ENCODE measurements at places on chromosomes 12 and 14.

DNA sequence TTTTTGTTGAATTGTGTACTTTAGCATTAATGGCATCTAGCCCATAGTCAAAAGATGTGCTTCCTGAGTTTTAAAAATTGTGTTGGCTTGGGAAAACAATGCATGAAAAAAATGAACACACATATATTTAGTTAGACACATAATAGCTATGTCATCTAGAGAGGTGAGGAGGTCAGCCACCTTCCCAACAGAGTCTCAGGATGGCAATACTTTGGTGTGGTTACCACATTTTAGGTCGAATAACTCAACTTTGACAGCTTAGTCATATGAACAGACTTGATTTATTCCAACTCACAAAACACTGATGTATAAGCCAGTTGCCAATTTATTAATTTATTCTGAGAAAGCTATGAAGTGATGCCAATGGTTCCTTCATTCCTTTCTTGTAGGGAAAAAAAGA lies 114.0 kb downstream of the ETNK1 start:
- peak; percentile 5 for DNase-seq

DNA sequence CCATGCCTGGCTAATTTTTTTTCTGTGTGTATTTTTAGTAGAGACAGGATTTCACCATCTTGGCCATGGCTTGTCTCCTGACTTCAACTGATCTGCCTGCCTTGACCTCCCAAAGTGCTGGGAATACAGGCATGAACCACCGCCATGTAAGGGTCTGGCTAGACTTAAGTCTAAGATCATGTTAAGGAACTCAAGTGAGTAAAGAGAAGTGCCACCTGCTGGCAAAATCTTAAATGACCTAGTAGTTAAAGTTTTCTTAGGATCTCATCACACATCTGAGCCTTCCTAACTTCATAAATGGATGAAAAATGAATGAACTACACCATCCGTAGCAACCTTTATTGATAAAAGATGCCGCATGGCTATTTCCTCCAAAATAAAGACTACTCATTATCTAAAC lies 1.7 kb upstream of the C12orf56 start:
- DNase-seq, result peak; percentile 46

GRCh38 chr14:23159532-23159931 lies 23.9 kb downstream of the SLC7A8 start:
- no peak for DNase-seq

GRCh38 chr12:101941306-101942249 lies 64.2 kb downstream of the DRAM1 start:
- peak; percentile 83 for DNase-seq

DNA sequence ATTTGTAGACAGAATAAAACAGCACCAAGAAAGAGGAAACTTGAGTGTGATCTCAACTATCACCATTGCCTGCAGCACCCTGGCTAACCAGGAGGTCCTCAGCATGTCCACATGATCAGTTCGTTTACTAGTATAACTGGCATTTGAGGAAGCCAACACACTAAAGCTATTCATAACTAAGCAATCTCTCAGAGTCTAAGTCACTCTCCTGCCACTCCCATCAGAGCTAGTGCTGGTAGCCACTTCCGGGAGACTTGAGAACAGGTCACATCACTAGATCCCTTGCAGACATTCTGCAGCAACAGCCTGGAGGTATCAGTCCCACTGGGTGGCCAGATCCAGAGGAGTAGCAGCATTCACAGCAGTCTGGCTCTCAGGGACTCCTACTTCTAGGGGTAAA lies 352.9 kb upstream of the OR4E1 start:
- DNase-seq, result no peak

GRCh38 chr12:112121780-112122565 lies 3.4 kb upstream of the TRAFD1 start:
- no peak for DNase-seq

GRCh38 chr14:100012478-100013327 lies 52.5 kb upstream of the EVL start:
- DNase-seq, result no peak

DNA sequence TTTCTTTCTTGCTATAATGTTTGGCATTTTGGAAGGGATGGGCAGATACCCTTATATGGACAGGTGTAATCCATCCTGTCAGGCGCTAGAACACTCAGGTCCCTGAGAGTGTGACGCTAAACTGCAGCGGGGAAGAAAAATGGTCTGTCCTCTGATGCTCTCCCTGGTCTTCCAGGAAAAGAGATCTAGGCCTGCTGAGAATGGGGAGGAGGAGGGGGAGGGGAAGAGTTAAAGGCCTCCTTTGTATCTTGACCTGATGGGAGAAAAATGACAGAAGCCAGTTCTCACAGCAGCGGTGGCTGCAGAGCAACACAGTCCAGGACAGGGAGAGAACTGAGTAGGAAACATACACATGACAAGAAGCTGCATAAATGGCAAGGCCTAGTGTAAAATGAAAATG lies 61.1 kb downstream of the RPS6KA5 start:
- DNase-seq, result no peak

DNA sequence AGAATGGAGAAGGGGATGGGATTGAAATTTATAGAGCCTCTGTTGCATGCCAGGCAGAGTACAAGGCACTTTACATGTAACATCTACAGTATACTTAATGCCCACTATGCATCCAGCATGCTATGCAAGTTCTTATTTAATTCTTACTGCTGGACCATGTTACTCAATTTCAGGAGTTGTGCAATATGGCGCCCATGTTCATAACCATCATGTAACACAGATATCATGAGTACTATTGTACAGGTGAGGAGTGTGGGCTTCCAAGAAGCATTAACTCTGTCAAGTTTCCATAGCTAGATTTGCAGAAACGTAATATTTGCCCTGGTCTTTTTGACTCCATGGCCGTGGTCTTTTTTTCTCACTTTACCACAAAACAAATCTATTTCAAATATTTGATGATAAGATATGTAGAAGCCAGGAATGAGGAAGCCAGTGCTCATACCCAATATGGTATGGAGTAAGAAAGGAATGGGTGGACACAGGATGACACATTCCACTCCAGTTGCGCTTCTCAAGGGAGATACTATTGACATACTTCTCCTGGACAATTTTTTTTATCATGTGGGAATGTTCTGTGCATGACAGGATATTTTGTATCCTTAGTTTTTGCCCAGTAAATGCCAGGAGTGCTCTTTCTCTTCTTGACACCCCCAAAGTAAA lies 191.8 kb downstream of the C12orf75 start:
- no peak for DNase-seq

DNA sequence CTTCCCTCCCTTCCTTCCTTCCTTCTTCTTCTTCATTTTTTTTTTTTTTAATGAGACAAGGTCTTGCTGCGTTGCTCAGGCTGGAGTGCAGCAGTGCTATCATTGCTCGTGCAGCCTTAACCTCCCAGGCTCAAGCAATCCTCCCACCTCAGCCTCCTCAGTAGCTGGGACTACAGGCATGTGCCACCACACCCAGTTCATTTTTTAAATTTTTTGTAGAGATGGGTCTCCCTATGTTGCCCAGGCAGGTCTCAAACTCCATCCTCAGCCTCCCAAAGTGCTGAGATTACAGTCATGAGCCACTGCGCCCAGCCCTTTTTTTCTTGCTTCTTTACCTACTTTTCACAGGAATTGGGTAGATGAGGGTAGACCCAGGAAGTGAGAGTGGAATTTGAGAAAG lies 1.6 kb downstream of the OR10AD1 start:
- no peak for DNase-seq

- no peak for DNase-seq
Observed at GRCh38 chr12:50261654-50262053, 21.7 kb downstream of the LIMA1 start.

DNA sequence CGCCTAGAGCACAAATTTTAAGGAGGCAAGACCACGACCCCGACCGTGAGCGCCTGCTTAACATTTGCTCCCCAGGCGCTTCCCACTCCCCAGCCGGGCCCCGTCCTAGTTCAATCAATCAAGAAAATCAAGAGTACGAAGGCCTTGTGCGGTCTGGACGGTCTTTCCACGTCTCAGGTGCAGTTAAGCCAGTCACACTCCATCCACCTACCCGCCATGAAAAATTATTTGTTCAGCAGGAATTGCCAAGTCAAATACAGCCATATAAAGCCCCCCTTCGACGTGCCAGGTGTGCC lies 603 bp upstream of the LRR1 start:
- DNase-seq, result no peak

GRCh38 chr14:56180754-56181542 lies 62.7 kb downstream of the PELI2 start:
- no peak for DNase-seq

DNA sequence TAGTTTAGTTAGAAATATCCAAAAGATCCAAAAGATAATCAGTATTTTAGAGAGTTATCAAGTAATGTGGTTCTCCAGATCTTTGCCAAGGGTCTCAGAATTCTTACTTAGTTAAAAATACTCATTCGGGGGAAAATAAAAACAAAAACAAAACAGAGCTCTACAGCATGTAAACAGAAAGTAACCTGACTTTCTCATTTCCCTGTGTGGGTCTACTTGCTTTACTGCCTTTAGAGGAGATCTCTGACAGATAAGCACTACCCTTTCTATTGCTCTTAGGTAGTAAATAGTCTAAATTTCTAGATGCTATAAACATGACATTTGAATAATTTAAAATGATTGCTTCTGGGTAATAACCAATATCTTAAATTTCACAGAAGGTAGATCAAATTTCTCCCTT lies 371.8 kb downstream of the RPL10L start:
- no peak for DNase-seq

- no peak for DNase-seq
Observed at GRCh38 chr12:96698965-96699364, 208.1 kb upstream of the NEDD1 start.

DNA sequence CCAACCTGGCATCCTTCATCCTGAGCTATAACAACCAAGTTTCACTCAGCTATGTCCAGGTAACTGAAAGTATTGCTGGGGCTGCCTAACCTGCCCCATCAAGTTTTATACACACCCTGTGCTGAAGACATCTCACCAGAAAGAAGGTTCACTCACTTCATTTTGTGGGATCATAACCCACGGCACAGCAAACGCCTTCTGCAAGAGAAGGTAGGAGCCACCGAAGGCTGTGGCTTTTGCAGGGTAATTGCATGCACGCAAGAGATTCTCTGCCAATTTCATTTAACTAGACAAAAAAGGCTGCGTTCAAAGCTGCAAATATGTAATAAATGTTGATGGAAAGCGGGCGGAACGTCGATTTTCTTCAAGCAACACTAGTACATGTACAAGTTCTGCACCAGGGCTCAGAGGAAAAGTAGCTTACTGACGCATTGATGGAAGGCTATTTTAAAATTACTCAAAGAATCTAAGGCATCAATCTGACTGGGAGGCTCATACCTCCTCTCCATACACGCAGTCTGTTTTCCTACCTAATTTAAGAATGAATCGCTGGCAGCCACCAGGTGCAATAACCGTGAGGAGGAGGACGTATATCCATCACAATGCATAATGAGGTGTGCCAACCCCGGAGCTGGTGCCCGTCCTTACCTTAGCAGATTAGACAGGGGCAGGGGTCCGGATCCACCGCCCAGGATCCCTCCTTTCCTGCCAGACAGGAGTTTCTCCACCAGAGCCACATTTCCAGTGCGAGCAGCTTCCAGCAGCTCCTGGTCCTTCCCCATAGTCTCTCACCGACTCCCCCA lies 1.1 kb downstream of the ANKS1B start:
- DNase-seq, result no peak

DNA sequence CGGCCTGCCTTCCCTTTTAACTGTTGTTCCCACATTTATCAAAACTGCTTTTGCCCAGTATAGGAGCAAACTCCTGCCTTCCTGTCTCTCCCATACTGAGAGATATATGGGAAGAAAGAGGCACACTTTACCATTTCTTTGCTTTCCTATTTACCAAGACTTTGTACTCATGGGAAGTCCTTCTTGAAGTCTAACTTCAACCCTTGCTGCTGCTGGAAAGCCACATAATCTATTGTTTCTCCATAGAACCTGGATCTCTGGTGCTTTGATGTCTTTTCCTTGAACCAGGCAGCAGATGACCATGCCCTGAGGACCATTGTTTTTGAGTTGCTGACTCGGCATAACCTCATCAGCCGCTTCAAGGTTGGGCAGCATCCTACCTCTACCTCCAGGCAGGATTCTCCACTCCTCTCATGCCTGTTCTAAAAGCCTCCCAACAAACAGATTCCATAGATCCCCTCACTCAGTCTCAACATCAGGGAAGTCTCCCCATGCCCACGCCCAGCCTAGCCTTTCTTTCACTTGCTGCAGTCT lies 18.4 kb downstream of the PPP1R1A start:
- DNase-seq, result no peak

- no peak for DNase-seq
Observed at GRCh38 chr14:94925416-94926173, 155.7 kb upstream of the GSC start.

- no peak for DNase-seq
Observed at GRCh38 chr14:67582061-67582460, 18.0 kb downstream of the PIGH start.

- no peak for DNase-seq
Observed at GRCh38 chr12:51798501-51798900, 50.0 kb downstream of the FIGNL2 start.

DNA sequence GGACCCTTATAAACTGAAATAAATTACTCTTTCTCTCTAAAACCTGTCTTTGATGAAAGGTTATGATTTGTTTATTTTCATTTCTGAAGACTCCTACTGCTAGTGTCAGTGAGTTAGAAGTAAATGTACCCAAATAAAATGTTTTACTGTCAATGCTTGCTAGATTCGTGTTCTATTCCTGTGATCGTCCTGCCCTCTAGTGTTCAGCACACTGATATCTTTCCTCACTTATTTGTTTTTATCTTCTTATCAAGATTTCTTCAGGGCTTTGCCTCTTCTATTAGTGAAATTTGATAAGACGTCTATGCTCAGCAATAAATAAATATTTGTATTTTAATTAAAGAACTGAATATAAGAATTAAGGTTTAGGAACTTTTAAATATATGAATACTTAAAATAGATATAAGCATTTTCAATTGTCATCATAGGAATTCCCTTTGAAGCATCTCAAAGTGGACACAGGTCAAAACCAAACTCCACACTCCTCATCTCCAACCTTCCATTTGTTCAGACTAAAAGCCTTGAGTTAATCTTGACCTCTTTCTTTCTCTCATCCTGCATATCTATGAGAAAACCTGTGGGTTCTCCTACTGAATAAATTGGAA lies 75.8 kb downstream of the C12orf50 start:
- peak; percentile 14 for DNase-seq

DNA sequence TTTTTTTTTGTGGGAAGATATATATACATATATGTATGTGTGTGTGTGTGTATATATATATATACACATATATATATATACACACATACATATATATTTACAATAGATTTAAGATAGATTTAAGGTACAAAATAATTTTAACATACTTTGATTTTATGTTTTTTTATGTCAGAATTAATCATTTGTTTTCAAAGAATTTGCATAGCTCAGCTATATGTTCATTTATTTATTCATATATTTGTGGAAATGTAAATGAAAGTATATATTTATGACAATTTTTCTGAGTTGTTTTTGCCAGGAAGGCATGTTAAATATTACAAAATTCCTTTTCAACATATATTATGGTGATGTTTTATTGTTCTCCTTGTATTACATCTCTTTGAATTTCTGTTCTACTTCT lies 887.4 kb upstream of the NOVA1 start:
- no peak for DNase-seq

GRCh38 chr14:60656686-60657455 lies 7.6 kb upstream of the SIX1 start:
- peak; percentile 63 for DNase-seq

- DNase-seq, result peak; percentile 62
Observed at GRCh38 chr12:42689699-42690098, 100.2 kb upstream of the PRICKLE1 start.

GRCh38 chr12:124240493-124240892 lies 54.4 kb upstream of the RFLNA start:
- DNase-seq, result peak; percentile 21
